ENCODE measurements at places on chromosomes 7 and 10.

DNA sequence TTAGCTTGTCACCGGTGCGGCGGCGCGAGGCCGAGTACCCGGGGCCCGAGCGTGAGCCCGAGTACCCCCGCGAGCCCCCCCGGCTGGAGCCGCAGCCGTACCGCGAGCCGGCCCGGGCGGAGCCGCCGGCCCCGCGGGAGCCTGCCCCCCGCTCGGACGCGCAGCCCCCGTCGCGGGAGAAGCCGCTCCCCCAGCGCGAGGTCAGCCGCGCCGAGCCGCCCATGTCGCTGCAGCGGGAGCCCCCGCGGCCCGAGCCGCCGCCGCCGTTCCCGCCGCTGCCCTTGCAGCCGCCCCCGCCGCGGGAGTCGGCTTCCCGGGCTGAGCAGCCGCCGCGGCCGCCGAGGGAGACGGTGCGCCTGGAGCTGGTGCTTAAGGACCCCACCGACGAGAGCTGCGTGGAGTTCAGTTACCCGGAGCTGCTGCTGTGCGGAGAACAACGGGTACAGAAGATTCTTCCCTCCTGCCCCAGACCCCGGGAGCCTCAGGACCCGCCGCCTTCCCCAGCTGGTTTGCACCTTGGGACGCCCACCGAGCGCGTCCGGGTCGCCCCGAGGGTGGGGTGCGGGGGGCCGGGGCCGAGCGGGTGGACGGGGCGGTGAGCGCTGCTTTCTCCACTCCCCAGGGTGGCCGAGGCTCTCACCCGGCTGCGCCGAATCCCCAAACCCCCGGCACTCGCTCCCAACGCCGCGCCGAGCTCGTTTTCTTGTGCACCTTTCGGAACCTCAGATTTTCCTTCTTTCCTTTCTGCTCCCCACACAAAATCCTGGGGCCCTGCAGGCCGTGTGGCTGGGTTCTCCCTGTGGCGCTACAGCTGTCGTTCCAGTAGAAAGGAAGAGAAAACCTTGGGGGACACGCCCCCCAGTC lies 708 bp downstream of the UBN2 start:
- peak; percentile 35 for DNase-seq

- DNase-seq, result no peak
Measured at GRCh38 chr10:20608503-20608902, 288.6 kb downstream of the NEBL start.

DNA sequence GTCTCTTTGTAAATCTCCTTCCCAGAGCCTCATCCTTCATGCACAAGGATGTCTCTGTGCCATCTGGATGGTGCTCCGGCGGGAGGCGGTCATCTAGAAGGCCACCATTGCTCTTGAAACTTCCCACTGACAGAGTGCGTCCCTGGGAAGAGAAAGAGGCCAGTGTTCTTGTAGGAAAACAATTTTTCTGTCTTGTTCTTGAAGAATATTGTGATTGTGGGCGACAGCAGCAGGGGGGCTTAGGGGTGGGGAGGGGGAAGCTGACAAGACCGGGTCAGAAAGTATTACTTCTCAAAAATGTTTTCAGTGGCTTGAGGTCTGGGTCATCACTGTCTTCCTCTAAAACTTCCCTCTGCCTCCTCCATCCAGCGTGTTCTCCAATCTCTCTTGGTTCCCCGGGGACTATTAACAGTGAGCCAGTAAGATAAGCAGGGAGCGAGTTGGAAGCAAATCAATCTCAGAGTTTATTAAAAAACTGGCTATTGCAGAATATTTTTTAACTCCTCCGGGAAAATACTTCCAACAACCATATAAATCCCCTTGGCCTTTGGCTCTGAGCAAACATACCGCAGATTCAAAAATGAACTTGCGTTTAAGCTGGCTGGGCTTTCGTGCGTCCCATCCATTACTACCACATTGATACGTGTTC lies 597.8 kb upstream of the MGMT start:
- DNase-seq, result peak; percentile 50

- peak; percentile 67 for DNase-seq
Measured at GRCh38 chr7:91656541-91657482, 223.7 kb downstream of the MTERF1 start.

GRCh38 chr10:43691485-43691884 lies 42.8 kb upstream of the ZNF32 start:
- peak; percentile 55 for DNase-seq

All from cardiac fibroblast (primary cell).